Stimulated activated CD8-positive, alpha-beta memory T cell treated with anti-CD3 and anti-CD28 coated beads, Interleukin-4, amount 100 ng/mL, for 24 hours (primary cell): ENCODE measurements at places on chromosomes 13 and 19.

- no peak for DNase-seq
Measured at GRCh38 chr19:40366697-40367561, 18.4 kb downstream of the PLD3 start.

DNA sequence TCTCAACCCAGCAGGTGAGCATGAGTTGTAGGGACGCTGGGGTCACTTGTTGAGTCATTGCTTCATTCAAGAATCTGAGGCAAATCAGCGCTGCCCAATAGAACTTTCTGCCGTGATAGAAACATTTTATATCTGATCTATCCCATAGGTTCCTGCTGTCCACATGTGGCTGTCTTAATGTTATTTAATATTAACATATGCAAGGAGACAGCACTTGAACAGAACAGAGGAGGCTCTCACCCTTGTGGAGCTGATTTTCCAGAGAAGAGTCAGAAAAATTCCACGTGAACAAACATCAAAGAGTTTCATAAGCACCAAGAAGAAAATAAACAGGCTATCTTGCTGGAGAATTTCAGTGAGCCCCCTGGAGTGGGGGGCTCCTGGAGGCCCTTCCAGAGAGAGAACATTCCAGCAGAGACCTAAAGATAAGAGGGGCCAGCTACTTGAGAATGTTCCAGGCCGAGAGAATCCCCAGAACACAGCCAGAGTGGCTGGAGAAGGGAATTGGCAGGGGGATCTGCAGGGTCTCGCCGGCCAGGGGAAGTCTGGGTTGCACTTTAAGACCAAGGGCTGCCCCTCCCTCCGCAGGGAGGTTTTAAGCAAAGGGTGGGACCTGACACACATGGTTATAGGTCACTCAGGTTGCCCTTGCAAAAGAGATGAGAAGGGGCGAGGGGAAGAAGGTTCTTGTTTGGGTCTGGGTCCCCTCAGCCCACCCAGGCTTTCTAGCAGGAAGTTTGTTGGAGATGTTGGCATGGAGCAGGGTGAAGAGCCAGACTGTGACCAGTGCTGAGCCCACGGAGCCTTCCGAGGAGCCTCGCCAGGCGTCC lies 135.7 kb downstream of the CRYL1 start:
- DNase-seq: no peak

DNA sequence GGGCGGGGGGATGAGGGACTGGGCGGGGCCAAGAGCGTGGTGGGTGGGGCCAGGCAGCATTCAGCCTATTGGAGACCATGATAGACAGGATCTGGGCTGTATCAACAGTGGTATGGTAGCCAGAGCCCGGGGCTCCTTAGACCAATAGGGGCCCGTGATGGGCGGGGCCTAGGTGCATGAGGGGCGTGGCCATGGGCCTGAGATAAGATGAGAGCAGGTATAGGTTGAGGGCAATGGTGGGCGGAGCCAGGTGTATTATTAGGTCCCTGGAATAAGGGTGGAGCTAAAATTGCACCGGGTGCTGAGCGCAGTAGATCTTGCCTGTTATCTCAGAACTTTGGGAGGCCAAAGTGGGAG lies 5.3 kb downstream of the ABCA7 start:
- DNase-seq: peak; percentile 53

DNA sequence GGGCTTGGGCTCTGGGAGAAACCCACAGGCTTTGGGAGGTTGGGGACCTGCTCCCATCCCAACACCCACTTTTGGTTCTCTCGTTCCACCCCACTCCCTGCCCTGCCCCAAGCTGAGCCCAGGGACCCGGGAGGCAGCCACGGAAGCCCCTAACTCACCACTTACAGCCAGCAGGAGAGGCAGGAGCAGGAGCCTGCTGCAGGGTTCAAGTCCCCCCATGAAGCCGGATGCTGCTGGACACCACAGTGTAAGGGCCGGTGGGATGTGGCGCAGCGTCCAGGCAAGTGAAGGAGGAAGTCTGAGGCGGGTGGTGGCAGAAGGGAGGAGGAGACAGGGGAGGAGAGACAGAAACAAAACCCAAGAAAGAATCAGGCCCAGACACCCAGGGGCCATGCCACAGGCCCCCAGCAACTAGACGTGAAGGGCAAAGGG lies at the start of gene TYROBP:
TYROBP (minus strand) TSS at position 286 of the 432 bp plus-strand sequence; CDS start at position 219, 67 bp downstream.
- DNase-seq: no peak

- no peak for DNase-seq
Measured at GRCh38 chr13:80604098-80604497, 263.2 kb upstream of the SPRY2 start.

DNA sequence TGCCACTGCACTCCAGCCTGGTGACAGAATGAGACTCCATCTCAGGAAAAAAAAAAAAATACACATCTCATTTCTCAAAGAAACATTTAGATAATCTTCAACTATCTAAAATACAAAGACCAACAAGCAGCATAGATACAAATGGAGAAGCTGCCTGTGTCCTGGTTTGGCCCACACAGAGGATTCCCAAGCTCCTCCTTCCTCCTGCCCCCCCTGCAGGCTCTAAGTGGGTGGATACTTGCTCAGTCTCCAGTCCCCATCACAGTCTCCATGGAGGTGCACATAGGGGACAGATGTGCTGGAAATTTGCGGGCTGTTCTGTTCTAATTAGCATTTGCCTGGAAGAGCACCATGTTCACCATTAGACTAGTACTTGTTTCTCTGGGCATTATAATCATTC lies 59.9 kb downstream of the ABCC4 start:
- DNase-seq: no peak

DNA sequence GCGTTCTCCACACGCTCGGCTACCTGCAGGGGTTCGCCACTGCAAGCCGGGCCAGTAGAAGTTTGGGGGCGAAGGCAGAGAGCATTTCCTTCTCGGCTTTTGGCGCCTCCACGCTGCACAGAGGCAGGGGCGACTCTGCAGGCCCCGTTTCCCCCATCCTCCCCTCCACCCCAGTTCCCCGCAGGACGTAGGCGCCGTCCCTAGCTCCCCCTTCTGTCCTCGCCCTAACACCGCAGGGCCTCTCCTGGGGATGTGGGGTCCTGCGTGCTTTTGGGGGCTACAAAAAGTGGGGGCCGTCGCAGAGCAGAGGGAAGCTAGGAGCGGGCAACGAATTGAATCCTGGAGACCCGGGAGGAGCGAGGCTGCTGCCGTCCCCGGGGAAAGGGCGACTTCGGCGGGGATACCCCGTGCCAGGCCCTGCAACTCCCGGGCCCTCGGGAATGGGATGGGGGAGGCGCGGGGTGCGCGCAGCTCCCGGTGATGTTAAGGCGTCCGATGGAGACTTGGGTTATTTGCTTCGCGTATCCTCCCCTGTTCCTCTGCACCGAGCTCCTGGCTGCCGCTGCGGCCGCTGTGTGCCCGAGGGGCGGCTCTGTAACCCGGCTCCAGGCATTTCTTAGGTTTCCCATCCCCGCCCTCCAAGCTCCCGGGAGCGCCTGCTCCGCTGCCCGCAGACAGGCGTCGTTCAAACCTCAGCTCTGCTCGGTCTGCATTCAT lies 255.9 kb upstream of the SOX21 start:
- no peak for DNase-seq

DNA sequence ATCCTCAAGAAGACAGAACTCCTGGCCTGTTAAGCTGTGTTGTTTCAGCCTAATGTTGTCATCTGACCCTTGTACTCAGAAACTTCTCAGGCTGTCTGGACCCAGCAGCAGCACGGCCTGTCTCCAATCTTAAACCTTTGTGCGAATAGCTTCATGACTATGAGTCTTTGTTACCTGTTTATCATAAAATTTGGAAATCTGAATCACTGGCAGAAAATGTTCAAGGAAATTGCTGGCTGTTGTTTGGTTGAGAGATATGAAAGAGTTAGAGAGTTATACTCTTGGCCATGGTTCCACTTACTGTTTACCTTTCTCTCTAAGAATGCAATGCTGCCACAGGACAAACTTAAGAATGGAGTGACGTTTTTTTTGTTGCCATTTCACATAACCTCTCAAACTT lies 59.6 kb downstream of the EFNB2 start:
- no peak for DNase-seq

DNA sequence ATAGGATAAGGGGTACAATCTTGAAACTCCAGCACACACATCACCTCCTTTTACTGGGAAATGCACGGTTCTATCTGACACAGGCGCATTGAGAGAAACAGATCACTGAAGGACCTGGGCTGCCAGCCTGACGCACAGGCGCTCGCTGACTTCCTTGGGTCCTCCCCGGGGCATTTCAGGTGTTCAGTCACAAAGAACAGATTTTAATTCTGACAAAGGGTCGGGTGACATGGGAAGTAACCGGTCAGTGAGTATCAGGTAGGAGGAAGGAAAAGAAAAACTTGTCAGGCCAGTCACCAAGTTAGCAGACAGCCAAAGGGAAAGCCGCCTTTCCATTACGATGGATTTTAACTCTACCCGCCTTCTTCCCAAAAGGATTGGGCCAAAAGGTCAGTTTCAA lies 39.6 kb downstream of the INSR start:
- DNase-seq: no peak

DNA sequence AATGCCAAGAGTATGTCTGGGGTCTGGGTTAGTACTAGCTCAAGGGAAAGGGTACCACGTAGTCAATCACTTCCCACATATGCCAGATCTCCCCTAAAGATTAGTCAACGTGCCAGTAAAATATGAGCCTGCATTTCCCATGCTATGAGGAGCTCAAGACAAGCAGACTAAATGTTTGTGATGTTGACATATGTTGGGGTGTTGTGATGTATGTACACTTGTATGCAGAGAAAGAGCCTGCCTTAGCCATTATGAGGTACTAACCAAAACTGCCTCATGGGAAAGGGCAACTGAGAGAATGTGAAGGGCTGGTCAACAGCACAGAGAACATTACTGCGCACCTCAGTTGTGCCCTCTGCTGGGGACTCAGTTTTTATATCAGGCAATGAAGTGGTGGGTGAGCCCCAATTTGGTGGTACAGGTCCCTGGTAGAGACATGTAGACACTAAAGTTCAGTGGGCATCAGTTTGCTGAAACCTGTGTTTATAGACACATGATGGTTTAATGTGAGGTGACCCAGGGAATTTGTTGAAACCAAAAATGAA lies 287.0 kb downstream of the DCT start:
- DNase-seq: peak; percentile 5

- DNase-seq: no peak
Measured at GRCh38 chr13:112055036-112055914, 11.7 kb upstream of the SOX1 start.

- no peak for DNase-seq
Measured at GRCh38 chr13:111909971-111910671, 156.8 kb upstream of the SOX1 start.

- no peak for DNase-seq
Measured at GRCh38 chr13:21058361-21058760, 3.0 kb downstream of the LATS2 start.

DNA sequence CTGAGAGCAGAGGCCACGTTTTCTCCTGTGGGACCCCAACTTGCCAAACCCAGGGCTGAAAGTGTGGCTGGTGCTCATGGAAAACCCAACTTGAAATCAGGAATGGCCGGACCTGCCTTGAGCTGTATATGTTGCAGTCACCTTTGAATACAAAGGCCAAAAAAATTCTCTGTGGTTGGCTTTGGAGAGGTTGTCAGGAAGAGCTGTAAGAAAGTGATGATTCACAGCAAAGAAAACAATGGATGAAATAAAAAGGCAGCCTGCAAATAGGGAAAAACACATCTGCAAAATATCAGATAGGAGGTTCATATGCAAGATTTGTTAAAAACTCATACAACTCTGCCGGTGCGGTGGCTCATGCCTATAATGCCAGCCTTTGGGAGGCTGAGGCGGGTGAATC lies 715.8 kb downstream of the UQCRFS1 start:
- DNase-seq: no peak

- DNase-seq: no peak
Measured at GRCh38 chr19:55209693-55210472, 582 bp upstream of the PTPRH start.

DNA sequence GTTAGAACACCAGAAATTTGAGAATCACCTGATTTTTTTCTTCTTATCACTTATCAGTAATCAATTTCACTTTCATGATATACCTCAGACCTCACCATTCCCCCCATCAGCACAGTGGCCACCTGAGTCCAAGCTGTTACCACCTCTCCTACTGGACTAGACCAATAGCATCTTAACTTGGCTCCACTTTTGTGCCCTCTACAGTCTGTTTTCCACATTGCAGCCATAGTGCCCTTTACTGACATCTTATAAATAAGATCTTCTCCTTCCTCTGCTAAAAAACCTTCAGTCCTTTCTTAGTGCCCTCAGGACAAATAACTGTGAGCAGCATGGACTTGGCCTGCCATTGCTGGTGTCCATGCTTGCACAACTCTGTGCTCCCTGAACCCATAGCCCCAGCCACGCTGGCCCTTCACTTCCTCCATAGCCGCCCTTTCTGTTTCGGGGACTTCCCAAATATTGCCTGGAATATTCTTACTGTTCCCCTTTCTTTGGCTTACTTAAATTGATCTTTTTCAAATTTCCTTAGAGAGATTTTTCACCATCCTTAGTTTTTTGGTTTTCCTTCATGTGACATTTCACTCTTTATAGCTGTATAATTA lies 380.8 kb downstream of the LMO7 start:
- no peak for DNase-seq

GRCh38 chr19:23075031-23075733 lies 41.6 kb upstream of the ZNF730 start:
- DNase-seq: no peak

GRCh38 chr13:111201304-111201940 lies 86.3 kb downstream of the ARHGEF7 start:
- no peak for DNase-seq
